ENCODE measurements at places on chromosomes 6 and 20.

DNA sequence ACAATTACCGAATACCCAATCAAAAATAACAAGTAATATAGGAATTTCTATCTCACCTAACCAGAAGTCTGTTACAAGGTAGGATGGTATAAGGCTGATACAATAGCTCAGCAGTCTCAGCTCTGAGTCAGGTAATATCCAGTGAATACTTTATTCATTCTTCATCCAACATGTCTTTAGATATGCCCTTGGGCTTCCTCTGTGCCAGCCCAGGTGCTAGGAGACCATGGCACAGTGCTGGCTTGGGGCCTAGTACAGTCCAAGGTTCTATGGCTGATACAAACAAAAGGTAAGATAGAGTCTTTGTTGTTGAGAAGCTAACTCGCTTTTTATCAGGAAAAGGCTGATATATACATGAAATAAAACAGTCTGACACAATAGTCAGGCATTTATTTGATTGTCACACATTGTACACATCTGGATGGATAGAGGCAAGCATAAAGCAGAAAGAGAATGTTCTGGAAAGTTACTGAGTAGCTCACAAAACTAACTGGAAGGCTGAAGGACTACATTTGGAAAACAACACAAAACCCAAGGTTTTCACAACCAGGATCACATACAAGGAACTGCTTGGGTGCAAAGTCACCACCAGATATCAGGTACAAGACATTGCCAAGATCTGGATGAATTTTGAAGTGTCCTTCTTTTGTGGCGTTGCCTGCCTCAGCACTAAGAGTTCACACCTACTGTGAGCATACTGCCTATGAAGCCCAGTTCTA is 110.4 kb upstream of the SCAF8 start:
- DNase-seq = no peak

- DNase-seq = no peak
Observed at GRCh38 chr6:167232356-167232755, 58.8 kb upstream of the UNC93A start.

- no peak for DNase-seq
Observed at GRCh38 chr6:155120034-155120433, 124.9 kb downstream of the TIAM2 start.

DNA sequence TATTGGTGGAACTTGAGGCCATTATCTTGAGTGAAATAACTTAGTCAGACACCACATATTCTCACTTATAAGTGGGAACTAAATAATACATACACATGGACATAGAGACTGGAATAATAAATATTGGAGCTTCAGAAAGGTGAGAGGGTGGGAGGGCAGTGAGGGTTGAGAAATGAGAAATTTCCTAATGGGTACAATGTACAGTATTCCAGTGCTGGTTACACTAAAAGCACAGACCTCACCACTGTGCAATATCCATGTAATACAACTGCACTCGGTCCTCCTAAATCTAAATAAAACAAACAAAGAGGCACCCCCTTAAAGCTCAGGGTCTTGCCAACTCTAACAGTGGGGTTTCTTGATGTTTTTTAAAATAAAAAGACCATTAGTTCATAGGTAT is 53.2 kb downstream of the IGF2R start:
- no peak for DNase-seq

- no peak for DNase-seq
Observed at GRCh38 chr6:132209351-132209750, 191.9 kb downstream of the MOXD1 start.
